ENCODE measurements at places on chromosomes 1 and 21.

GRCh38 chr1:109201123-109201703 is 12.5 kb upstream of the SARS1 start:
- DNase-seq, result no peak

DNA sequence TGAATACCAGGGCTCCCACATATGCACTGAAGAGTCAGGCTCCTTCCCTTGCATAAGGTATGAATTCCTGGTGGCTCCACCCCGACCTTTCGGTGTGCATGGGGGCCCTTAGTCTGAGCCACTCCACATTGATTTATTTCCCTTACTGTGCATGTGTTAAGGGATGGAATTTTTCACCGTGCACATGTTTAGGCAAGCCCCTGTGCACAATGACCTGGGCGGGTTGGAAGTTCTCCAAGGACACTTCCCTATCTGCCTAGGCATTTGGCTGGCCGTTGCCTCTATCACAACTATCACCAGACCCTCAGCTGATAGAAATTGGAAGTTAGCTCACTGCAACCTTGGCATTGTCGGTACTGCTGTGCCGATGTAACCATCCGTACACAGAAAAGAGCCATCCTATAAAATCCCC is 9.7 kb downstream of the S100A6 start:
- no peak for DNase-seq

- no peak for DNase-seq
These were observed 37.1 kb downstream of the PLA2G4A start for GRCh38 chr1:186865857-186866256.

DNA sequence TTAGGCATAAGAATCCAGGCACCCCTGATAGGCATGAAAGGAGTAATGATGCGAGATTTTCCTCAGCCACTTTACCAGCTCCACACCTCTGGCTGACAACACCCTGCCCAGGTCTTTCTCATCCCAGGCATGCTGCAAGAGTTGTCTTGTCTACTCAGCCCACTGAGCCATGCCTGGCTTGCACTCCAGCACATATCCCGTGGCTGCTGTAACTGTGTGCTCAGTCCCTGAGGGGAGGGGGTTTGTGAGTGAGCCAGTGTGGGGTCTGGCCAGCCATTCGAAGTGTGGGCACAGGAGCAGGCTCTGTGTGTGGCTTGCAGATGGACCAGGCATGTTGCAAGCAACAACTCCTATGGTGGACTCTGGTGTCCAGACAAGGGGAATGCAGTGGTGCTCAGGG is 529.6 kb downstream of the ADGRL2 start:
- no peak for DNase-seq

- DNase-seq, result no peak
These were observed 138.3 kb upstream of the SNX7 start for GRCh38 chr1:98523256-98523655.

- peak; percentile 38 for DNase-seq
These were observed 66.4 kb upstream of the BTG3 start for GRCh38 chr21:17679002-17679600.

- no peak for DNase-seq
These were observed 4.8 kb upstream of the FOXD2 start for GRCh38 chr1:47433037-47433421.

- peak; percentile 71 for DNase-seq
These were observed at the start of gene ADAMTS5 for GRCh38 chr21:26967062-26967913. ADAMTS5 (minus strand) TSS chr21:26967088; CDS start chr21:26966391, 697 bp downstream.

- no peak for DNase-seq
These were observed 14.2 kb downstream of the TXNIP start for GRCh38 chr1:145982010-145982723.

GRCh38 chr1:39650431-39650830 is 11.0 kb upstream of the HEYL start:
- DNase-seq, result no peak

DNA sequence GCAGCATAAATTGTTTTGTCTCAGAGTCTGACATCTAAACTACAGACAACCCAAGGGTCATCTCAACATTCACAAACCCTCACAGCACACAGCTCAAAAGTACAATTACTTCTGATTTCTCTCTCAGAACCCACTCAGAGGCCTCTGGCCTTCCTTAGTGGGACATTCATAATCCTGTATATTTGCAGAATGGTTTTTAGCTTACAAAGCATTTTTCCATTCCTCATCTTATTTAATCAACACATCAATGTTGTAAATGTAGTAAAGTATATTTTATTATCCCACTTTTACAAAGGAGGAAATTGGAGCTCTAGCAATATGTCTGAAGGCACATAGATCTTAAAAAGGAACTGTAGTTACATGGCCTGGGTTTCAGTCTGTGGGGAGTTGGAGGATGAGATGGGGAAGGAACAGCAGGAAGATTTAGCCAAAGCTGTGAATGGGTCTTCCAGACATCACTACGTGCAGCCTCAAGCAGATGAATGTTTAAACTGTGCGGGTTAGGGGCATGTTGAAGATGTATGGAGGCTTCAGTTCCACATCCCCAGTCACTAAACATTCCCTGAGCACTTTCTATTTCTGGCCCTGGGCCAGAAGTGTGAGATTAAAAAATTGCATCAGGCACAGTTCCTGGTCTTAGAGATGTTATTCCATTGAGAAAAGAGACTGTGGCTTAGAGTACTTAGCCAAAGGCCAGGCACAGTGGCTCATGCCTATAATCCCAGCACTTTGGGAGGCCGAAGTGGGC is 13.3 kb downstream of the AKNAD1 start:
- DNase-seq, result no peak

DNA sequence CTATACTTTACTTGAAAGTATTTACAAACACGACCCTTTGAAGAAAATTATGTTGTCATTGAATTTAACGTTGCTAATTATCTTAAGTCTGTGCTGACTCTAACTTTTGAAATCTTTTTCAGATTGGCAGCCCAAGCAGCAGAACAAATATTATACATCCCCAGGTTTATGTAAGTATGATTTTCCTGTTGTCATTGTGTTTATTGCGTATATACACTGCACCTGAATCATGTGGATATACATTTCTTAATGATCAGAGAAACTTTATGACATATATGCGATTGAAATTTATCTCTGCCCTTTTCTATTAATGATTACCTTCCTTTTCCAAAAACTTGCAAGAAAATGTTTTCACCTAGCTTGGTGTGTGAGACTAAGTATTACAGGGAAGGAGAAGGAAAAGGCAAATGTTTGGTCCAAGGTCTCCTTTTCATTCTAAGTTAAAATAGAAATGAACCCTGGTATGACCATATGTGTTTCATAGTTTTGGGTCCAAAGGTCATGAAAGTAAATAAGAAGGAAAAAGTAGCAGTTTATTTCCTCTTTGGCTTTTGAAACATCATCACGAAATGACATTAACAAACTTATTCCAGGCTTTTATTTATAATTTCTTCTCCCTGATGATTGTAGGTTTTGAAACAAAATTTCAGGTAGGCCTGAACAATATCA is 116.8 kb downstream of the VPS13D start:
- no peak for DNase-seq

DNA sequence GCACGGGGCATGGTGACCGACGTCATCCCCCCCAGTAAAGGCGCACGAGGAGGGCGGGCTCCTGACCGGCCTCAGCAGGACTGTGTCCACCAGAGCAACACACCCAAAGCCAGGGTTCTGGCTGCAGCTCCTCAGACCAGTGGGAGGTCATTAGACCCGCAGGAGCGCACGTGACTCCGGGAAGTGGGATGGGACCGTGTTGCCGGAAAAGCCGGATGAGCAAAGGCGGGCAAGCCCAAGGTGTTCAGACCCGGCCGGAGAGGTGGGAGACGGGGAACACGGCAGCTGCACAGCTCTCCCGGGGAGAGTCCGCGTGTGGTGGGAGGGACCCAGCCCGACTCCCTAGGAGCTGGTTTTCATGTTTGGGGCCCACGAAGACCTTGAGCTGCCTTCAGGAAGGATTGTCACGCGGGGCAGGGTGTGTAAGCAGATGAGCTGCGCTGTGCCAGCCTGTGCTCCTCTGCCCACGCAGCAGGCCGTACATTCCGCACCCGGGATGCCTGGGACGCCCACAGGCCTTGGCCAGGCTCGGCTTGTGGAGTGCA is 20.6 kb upstream of the TRAPPC10 start:
- no peak for DNase-seq

DNA sequence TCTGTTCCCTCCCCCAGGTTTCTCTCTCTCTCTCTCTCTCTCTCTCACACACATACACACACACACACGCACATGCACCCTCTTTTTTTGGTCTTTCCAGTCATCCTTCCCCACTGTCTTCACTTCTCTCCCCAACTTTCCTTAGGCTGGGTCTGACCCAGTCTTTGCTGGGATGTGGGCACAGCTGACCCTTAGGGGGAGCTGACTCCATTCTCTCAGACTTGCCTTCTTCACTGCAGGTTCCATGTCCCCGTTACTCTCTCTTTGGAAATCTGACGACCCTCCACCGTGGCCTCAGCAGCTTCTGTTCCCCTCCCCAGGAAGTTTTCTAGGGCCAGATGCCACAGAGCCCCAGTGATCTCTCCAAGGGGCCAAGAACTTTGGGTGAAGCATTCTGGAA is 2.1 kb downstream of the DISP3 start:
- DNase-seq, result no peak

DNA sequence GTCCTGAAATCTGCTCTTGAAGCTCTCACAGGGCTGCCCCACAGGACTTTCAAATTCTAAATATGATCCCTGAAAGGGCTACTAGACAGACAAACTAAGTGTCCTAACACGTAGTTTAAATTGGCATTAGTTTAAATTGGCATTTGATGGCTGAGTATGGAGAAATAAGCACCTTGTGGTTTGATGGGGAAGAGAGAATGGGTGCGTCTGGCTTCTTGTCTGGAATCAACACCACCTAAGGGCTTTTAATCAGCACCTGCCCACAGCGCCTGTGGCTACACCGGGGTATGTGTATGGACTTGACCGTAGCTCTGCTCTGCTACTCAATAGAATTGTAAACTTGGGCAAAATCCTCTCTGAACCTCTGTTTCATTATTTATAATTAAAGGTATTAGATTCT is 5.7 kb upstream of the LAMB3 start:
- DNase-seq, result no peak

GRCh38 chr1:207518608-207519236 is 22.8 kb downstream of the CR1 start:
- no peak for DNase-seq

- DNase-seq, result no peak
These were observed 133.2 kb upstream of the COL6A1 start for GRCh38 chr21:45848331-45848730.

GRCh38 chr1:56540467-56540866 is 38.9 kb downstream of the PLPP3 start:
- DNase-seq, result no peak

- DNase-seq, result no peak
These were observed 116.8 kb downstream of the NME7 start for GRCh38 chr1:169250795-169251194.

DNA sequence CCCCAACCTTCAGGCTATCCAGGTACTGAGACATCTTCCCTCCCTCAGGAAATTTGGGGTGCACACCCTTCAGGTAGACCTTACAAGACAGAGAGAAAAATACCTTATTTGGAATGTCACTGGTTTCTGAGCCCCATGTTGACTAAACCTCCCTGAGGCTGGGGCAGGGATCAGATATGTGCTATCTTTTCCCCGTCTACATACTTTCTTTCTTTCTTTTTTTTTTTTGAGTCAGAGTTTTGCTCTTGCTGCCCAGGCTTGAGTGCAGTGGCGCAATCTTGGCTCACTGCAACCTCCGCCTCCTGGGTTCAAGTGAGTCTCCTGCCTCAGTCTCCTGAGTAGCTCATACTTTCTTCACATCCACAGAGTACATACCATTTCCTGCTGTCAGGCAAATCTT is 1.6 kb downstream of the CYB5R1 start:
- DNase-seq, result no peak

- DNase-seq, result no peak
These were observed 11.6 kb downstream of the SARS1 start for GRCh38 chr1:109225308-109225707.

- DNase-seq, result no peak
These were observed 8.8 kb downstream of the FMN2 start for GRCh38 chr1:240100371-240100934.

DNA sequence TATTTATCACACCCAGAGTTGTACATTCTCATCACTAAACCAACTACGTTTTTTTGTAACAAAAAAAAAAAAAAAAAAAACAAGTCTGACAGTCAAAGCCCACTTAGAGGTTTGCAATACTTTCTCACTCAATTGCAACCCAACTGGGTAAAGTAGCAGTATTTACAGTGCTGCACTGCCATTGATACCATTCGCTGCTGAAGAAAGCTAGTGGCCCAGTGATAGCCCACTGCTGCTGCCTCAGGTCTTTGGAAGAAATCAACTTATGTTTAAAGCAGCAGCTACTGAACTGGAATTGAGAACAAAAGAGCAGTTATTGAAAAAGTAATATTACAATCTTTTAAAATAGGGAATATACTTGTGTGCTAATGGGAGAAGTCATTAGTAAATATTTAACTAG is 2.7 kb downstream of the HNRNPU start:
- no peak for DNase-seq

- DNase-seq, result peak; percentile 69
These were observed 17.9 kb upstream of the PWP2 start for GRCh38 chr21:44089001-44089911.

GRCh38 chr21:35478161-35479064 is 429.3 kb upstream of the RUNX1 start:
- no peak for DNase-seq

- DNase-seq, result no peak
These were observed 138.4 kb downstream of the NEK7 start for GRCh38 chr1:198295225-198295624.

- no peak for DNase-seq
These were observed 25.5 kb upstream of the GRHL3 start for GRCh38 chr1:24293392-24294227.

DNA sequence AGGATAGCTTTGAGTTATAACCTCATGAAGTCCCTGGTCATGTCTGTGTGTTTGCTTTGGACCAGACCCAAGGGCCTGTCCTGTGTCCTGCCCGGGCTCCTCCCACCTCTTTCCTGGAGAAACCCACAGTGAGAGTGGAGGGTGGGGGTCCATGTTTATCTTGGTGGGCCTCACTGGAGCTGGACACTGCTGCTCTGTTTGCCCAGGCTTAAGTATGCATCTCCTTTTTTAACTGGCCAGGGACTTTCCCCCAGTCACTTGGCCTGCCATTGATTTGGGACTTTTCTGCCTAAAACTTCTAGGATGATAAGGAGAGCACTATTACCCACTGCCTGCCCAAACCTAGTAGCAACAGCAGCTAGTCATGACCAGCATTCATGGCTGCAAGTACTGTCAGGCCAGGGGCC is 49.8 kb downstream of the DDR2 start:
- DNase-seq, result no peak

GRCh38 chr1:44223187-44223610 is 9.9 kb downstream of the DMAP1 start:
- DNase-seq, result no peak

- no peak for DNase-seq
These were observed 129.2 kb downstream of the RGS21 start for GRCh38 chr1:192445839-192446489.

GRCh38 chr1:220894025-220894923 is 15.0 kb downstream of the HLX start:
- no peak for DNase-seq

- DNase-seq, result no peak
These were observed 33.6 kb downstream of the MAN1C1 start for GRCh38 chr1:25650289-25650576.

- no peak for DNase-seq
These were observed 547 bp upstream of the CHIA start for GRCh38 chr1:111290104-111290503.

Data from epithelial cell of proximal tubule (primary cell).